ENCODE measurements at places on chromosomes 7 and 10.

GRCh38 chr7:351681-352480 lies 61.9 kb downstream of the FOXL3 start:
- DNase-seq = no peak

DNA sequence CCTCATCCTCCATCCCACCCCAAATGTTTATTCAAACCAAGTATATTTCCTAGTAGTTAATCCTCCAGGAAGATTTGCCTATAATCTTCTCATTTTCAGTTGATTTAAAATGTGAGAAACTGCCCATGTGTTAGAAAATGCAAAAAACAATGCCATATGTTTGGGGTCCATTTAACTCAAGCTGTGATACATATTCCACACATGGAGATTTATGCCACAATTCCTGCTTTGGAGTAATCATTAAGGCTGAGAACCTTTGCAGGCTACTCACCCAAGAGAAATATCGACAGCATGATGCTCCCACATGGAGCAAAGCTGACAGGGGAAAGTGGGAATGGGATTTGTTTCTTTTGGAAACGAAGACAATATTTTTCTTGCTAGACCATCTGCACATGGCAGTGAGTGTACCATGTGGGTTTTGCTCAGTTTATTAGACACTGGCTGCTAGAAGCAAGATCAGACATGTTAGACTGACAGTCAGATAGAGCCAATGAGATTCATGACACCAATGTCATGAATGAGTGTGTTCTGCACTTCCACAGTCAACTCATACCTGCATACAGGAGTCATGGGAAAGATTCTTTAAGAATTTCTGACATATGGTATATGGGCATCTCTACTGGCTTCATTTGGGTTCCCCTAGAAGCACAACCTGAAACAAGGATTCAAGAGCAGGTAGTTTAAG lies 3.4 kb upstream of the GRM8 start:
- no peak for DNase-seq

DNA sequence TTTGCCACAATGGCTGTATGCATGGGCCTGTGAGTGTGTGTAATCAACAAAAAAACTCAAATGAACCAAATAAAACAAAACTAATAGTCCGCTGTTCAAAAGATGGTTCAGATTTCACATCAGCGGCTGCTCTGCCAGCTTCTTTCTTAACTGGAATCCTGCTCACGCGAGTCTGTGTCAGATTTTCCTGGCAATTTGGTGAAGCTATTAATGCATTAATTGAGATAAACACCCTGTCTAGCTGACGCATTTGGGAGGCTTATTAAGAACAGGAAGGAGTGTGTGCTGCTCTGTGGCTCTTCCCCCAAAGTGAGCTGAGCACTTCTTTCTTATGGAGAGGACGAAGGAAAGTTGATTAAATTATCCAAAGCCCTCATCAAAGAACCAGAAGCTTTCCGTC lies 336.6 kb upstream of the MKI67 start:
- no peak for DNase-seq

DNA sequence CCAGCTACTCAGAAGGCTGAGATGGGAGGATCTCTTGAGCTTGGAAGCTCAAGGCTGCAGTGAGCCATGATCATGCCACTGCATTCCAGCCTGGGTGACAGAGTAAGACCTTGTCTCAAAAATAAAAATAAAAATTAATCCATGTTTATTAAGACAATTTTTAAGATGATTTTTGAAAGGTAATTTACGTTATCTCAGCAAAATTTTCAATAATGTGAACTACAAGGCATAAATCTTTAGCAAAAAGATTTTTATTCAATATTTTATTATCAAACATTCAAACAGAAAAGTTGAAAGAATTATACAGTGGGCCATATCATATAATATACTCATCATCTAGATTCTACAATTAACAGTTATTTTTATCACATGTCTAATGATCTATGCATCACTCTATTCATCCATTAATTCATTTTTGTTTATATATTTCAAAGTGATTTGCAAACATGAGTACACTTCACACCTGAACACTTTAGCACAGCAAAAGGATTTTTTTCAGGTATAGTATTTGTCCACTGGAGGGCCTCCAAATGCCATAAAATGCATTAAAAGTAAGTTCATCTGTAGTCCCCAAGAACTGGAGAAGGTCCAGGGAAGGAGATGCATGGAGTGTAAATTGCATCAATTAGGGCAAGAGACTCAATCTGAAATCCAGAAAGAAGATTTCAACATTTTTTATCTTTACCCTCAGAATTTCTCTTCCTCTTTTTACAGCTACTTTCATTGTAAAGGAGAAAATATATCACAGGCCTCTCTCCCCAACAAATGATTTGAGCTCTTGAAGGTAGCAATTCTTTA lies 38.6 kb upstream of the RSBN1L start:
- no peak for DNase-seq

DNA sequence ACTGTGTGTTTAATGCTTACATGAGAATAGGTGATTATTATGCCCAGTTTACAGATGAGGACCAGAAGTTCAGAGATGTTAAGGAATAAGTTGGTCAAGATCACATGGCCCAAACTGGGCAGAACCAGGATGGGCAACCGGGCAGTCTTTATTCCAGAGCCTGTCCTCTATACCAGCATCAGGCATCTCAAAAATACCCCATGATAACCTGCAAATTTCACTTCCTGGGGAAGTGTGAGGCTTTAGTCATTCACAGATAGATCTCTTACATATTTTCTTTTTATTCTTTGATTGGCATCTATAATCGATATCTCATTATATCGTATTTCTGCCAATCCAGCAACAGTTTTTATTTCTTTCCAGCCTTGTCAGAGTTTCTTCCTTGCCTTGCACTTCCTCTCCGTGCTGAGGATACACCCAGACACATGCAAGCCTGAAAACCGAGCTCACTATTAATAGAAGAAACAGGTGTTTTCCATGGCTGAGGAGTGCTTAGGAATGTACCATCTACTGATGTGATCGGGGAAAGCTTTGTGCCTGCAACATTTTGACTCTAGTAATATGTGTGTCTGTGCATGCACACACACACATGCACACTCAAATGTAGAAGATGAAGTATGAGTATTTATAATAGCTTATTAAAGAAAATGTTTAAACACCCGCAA lies 82.4 kb downstream of the CREM start:
- DNase-seq = no peak

DNA sequence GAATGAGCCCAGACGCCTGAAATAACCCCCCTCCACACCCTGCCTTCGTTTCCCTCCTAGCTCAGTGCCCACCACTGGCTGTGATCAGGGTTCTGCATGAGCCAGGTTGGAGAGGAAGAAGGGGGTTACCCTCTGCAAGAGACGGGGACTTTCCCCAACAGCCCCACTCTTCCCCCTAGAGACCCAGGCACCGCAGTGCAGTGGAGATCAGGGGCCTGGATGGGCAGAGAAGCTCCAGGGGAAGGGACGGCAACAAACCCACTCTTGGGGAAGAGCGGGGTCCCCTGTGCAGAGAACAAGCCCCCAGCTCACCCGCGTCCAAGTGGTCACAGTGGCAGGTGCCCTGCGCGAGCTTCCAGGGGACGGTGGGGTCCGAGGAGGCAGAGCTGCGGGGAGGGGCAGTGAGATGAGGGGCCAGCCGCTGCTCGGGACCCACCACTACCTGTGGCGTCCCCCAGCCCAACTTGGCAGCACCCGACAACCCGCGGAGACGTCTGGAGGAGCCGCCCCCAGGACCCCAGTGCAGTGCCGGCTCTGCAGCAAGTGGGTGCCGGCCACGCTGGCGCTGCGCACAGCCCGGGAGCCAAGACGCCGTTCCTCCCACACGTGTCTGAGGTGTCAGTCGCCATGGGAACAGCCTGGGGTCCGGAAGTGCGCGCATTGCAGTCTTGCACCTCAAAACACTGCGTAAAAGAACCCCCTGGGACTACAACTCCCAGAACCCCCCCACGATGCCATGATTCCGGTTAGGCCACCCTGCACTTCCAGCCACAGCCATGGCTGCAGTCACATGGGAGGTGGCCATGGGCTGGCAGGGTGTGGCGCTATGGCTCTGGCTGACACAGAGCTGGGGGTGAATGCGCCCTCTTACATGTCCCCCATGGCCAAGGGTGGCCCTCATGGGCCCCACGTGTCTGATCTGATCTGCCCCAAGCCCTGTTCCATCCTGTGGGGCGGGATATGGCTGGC lies 45.8 kb upstream of the WIPI2 start:
- no peak for DNase-seq

DNA sequence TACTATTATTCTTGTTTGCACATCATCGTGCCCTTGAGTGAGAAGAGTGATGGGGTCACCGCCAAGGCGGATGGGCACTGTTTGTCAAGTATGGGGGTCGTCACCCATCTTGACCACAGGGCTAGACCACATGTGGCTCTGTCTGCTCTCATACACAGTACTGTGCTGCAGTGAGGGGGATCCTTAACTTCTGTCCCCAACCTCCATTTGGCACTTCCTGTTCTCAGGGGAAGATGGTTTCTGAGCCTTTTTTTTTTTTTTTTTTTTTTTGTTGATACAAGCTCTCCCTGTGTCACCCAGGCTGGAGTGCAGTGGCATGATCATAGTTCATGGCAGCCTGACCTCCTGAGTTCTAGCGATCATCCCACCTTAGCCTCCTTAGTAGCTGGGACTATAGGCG lies 13.6 kb downstream of the WBP1L start:
- DNase-seq = no peak
